ENCODE measurements at places on chromosomes 3 and 15. TPM values are rescaled to one million over a fixed set of nuclear protein-coding genes. Genes with fewer than 3 reads are reported as not detected.

The SLC51A gene
- total RNA-seq, result not detected

The GMNC gene
- not detected for total RNA-seq

The PLSCR4 gene
- total RNA-seq, result not detected

The GHRL gene
- total RNA-seq, result 2.4 TPM

The NOX5 gene
- not detected for total RNA-seq

The KBTBD8 gene
- total RNA-seq, result 26.6 TPM

The LINGO1 gene
- not detected for total RNA-seq

The FAM162A gene
- 63.7 TPM for total RNA-seq

The MST1R gene
- 1.6 TPM for total RNA-seq

The SPINK8 gene
- not detected for total RNA-seq

The HYAL1 gene
- total RNA-seq, result 0.36 TPM

The CIB2 gene
- 1.9 TPM for total RNA-seq

The CLSTN2 gene
- not detected for total RNA-seq

The CTDSPL gene
- 3.5 TPM for total RNA-seq

The RAB6B gene
- total RNA-seq, result 0.65 TPM

The PDE8A gene
- 17.4 TPM for total RNA-seq

The PODXL2 gene
- 9.7 TPM for total RNA-seq

The P2RY12 gene
- not detected for total RNA-seq

The GPR176 gene
- total RNA-seq, result 0.34 TPM

The TNNC1 gene
- total RNA-seq, result 0.32 TPM

The FLNB gene
- 22.3 TPM for total RNA-seq

The GOLGA6D gene
- total RNA-seq, result not detected

The GPR62 gene
- total RNA-seq, result not detected

The CCR3 gene
- total RNA-seq, result not detected

The STARD5 gene
- total RNA-seq, result 4.5 TPM
